Right atrium auricular region (tissue), 2 donors: ENCODE measurements at places on chromosomes 12 and 14.

- DNase-seq, result no peak
Observed at GRCh38 chr14:88791252-88791621, 1.5 kb downstream of the EML5 start.

DNA sequence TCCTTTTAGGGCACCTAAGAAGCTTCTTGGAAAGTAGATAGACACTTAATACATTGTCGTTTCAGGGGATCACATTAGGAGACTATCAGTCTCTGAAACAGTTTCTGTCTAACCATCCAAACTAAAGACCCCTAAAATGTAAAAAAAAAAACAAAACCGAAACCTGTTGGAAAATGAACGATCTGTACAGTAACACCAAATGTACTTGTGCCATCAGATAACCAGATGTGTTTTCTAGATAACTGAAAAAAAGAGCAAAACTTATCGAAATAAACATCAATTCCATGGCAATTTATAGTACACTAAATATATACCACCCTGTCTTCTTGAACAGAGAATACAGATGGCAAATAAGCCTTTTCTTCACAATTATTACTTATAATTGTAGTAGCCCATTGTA lies 2.1 kb downstream of the LDHB start:
- DNase-seq, result no peak

DNA sequence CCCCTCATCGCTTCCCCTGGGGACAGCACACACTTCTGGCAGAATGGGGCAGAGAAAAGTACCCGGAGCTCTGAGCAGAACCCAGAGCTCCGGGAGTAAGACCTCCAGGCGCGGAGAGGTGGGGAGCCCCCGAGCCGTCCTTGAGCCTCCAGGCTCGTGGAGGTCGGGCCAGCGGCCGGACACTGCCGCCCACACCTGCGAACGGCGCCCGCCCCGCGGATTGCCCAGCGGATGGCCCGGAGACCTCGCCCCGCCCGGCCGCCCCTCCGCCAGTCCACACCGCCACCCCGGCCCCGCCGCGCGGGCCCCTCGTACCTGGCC lies 344 bp downstream of the SPTLC2 start:
- no peak for DNase-seq

GRCh38 chr12:124564232-124564958 lies 3.0 kb downstream of the NCOR2 start:
- no peak for DNase-seq

GRCh38 chr12:70267550-70267949 lies 24.3 kb downstream of the CNOT2 start:
- DNase-seq, result no peak

GRCh38 chr12:47882781-47883546 lies 21.8 kb downstream of the VDR start:
- no peak for DNase-seq

DNA sequence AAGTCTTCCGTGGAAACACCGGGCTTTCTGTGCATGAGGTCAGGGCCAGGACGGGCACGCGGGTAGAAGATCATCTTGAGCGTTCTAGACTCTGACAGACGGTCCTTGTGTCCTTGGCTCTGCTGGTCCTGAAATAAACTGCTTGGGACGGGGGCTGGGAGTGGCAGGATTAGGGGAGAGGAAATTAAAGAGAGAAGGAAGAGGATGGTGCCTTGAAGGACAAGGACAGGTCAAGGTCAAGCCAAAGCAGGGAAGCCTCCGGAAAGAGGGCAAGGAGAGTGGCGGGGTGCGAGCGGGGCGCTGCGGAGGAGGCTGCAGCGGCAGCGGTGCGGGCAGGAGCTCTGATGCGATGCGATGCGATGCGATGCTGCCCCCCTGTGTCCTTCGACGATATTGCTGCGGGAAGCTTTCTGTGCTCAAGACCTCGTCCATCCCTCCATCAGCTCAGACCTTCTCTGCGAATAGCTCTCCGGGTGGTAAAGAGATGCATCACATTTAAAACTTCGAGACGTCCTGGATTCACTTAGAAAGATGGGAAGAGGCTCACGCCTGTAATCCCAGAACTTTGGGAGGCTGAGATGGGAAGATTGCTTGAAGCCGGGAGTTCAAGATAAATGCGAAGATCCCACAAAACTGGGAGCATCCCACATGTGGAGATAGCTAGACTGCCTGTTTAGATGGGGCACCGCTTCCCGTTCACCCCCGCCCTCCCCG lies 110.1 kb upstream of the TMEM132D start:
- DNase-seq, result no peak
